GM13977 (cell line): ENCODE measurements at places on chromosomes 1 and 21.

GRCh38 chr1:171715813-171716251 is 26.0 kb downstream of the VAMP4 start:
- DNase-seq: no peak

- DNase-seq: no peak
Measured at GRCh38 chr1:9843576-9843945, 19.8 kb upstream of the CLSTN1 start.

DNA sequence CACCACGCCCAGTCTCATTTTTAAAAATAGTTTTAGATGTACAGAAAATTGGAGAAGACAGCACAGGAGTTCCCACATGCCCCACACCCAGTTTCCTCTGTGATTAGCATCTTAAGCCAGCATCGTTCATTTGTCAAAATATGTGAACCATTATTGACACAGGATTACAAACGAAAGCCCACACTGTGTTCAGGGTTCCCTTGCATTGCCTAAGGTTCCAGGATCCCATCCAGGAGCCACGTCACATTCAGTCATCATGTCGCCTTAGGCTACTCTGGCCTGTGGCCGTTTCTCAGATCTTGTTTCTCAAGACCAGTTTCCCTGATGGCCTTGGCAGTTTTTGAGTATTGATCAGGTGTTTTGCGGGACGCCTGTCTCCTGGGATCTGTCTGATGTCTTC is 34.7 kb upstream of the TNFRSF1B start:
- DNase-seq: peak; percentile 8

DNA sequence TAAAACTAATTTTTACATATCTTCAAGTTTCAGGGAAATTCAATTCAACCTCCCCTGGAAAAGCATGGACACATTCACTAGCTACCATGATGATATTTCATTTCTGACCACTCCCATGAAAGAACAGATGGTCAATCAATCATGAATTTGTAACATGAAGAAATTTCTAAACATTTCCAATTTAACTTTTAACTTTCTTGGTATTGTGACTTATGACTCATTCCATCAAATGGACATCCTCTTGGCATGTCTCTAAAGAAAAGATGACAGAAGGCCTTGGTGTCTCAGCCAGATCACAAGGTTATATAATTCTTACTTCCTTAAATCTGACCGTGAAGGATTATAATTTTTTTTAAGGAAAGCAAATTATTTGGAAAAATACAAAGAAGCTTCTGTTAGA is 10.5 kb upstream of the MCOLN3 start:
- no peak for DNase-seq

DNA sequence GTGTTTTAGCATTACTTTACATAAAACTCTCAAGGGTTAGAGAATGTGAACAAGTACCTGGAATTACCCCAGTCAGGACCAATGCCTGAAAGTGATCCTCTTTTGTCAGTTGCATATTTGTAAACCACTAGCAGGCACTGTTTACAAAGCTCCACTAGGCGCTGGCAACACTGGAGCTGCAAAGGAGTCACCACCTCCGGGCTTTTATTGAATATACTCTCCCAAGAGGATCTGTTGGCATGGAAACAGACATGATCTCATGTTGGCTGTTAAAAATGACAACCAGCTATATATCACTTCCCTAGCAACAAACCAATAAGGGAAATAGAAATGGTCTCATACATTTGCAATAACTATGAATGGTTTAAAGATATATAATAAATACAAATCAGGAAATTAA is 116.0 kb downstream of the TTLL7 start:
- DNase-seq: no peak

- DNase-seq: no peak
Measured at GRCh38 chr1:212359794-212360479, 54.7 kb downstream of the PACC1 start.
